ENCODE measurements at places on chromosomes 5 and 9. TPM values are rescaled to one million over a fixed set of nuclear protein-coding genes. Genes with fewer than 3 reads are reported as not detected.
A peak's percentile ranks its signal among the peaks of the same experiment; 100 is the strongest.

DNA sequence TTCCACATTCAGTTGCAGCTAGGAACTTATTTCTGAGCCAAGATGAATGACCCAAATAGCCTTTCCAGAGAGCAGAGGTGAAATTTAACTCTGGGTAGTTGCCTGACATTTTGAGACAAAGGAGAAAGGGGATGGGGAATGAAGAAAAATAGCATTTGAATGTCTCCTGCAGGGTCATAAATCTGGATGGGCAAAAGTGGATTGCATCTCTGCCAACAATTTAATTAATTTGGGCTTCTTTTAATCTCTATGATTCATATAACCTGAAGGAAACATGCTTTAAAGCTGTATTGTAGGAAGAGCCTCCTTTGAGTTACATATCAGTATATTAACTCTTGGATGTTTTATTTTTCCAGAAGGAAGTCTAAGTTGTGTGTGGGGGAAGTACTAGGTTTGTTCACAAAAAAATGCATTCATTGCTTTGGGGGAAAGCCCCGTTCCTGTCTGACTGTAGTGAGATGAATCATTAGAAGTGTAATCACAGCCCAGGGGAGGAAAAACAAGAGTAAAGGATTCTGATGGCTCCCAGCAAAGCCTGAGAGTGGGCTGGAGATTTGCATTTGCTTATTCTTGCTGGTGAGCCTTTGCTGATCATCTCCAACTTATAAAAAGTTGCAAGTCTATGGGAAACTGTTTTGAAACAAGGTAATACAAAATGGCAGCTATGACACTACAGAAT is 133.0 kb upstream of the IQGAP2 start:
- peaks cover 3% of the 10 kb centered on the region for H3K4me1 ChIP-seq
- no peaks in the 10 kb centered on the region for H3K36me3 ChIP-seq
- DNase-seq, result peak; percentile 26
- H3K4me3 ChIP-seq, result no peak overlapping the region
- no peaks in the 10 kb centered on the region for H3K27me3 ChIP-seq
- no peak overlapping the region for H3K27ac ChIP-seq

Gene SEMA4D
- total RNA-seq, result 4.8 TPM

- H3K4me3 ChIP-seq, result no peak overlapping the region
- no peak overlapping the region for H3K27ac ChIP-seq
- H3K36me3 ChIP-seq, result no peaks in the 10 kb centered on the region
- no peaks in the 10 kb centered on the region for H3K27me3 ChIP-seq
- H3K4me1 ChIP-seq, result peaks cover 14% of the 10 kb centered on the region
- no peak for DNase-seq
Observed at GRCh38 chr5:131381777-131382176, 117.9 kb downstream of the CDC42SE2 start.

GRCh38 chr9:95120781-95121370 is 196.6 kb downstream of the FANCC start:
- H3K4me1 ChIP-seq, result peaks cover 4% of the 10 kb centered on the region

DNA sequence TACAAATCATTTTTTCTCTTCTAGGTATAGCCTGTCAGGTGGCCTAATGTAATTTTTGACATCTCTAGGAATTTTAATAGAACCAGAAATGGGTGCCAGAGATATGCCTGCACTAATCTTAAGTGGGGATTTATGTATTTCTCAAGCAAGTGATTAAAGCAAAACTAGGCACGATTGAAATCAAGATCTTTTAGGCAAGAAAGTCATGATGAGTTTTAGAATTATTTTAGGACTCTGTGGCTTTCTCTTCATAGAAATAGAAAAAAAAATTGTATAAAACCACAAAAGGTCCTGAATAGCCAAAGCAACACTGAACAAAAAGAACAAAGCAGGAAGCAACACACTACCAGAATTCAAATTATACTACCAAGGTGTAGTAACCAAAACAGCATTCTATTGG is 952 bp upstream of the AMACR start:
- H3K36me3 ChIP-seq, result no peaks in the 10 kb centered on the region
- H3K27me3 ChIP-seq, result no peaks in the 10 kb centered on the region
- no peak overlapping the region for H3K27ac ChIP-seq
- no peak for DNase-seq

DNA sequence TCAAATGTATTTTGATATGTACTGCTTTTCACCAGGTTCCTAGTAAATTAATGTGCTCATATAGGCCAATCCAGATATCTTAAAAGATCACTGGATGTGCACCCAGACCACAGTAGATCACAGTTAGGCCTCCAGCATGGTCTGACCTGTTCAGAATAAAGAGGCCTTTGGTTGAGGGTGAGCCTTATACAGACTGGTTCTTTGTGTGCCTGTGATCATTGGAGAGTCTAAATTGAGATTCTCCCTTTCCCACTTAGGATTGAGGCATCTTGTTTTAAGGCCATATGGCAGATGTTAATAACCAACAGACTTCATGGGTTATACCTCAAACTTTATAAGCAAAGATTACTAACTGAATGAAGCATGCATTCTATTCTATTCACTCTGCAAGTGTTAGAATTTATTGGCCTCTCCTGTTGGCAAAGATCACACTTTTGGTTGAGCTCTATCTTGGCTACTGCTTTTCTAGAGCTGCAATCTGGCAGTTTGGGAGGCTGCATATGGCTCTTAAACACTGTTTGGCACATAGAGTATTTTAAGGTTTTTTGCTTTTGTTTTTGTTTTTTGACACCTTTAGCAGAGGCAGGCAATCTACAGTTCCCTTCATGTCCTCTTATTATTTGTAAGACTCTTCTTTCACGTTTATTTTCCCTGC is 8.5 kb downstream of the CHSY3 start:
- H3K27ac ChIP-seq, result no peak overlapping the region
- H3K36me3 ChIP-seq, result no peaks in the 10 kb centered on the region
- H3K27me3 ChIP-seq, result no peaks in the 10 kb centered on the region
- H3K4me3 ChIP-seq, result no peak overlapping the region

GRCh38 chr5:36164461-36164860 is 12.6 kb downstream of the SKP2 start:
- no peak overlapping the region for H3K27ac ChIP-seq
- H3K27me3 ChIP-seq, result no peaks in the 10 kb centered on the region
- no peak overlapping the region for H3K4me3 ChIP-seq
- no peaks in the 10 kb centered on the region for H3K4me1 ChIP-seq
- H3K36me3 ChIP-seq, result peaks cover 46% of the 10 kb centered on the region

GRCh38 chr5:98769210-98769958 is 4.1 kb upstream of the RGMB start:
- DNase-seq, result peak; percentile 67
- no peaks in the 10 kb centered on the region for H3K27me3 ChIP-seq
- peaks cover 10% of the 10 kb centered on the region for H3K4me1 ChIP-seq

GRCh38 chr5:93579692-93580062 is 1.3 kb downstream of the NR2F1-AS1 start:
- no peaks in the 10 kb centered on the region for H3K36me3 ChIP-seq
- H3K4me3 ChIP-seq, result peak overlapping the region; percentile 79
- H3K27me3 ChIP-seq, result no peaks in the 10 kb centered on the region
- H3K4me1 ChIP-seq, result peaks cover 33% of the 10 kb centered on the region
